Left hindlimb (tissue), 1 donor: ENCODE measurements at places on chromosomes 13 and 19.

DNA sequence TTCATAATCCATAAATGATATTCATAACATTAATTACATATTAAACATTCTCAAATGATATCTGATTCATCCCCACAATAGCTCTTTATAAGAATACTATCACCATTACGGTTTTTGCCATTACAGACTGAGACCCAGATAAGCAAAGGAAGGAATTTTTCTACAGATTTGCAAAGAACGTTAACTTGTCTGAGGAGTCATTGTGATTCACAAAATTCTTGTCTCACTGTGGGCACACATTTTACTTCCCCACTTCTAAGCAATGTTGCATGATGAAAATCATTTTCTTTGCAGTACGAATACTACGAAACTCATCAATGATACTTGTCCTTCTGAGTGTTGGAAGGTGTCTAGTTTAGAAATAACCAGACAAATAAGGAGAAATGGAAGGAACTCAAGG, 70.1 kb downstream of the NALCN start:
- DNase-seq: no peak

DNA sequence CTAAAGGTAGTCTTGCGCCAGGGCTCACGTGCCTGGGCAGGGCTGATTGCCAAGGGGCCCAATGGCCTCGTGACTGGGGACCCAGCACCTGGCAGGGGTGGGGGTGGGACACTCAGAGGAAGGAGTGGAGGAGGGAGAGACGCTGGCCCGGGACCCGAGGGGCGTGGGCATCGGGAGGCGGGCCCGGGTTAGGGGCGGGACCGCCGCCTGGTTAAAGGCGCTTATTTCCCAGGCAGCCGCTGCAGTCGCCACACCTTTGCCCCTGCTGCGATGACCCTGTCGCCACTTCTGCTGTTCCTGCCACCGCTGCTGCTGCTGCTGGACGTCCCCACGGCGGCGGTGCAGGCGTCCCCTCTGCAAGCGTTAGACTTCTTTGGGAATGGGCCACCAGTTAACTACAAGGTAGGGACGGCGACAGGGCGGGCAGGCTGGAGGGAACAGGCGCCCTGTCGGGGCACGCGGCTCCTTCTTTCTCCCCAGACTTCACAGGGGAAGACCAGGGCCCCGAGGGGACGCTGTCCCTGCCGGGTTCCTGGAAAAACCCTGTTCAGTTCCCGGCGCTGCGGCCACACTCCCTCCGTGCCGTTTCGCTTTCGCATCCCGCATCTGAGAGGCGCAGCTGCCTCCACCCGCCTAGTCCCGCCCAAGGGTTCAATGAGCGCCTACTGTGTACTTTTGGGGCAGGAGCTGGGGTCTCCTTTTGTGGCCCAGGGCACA, at the start of gene IFI30:
Gene IFI30, plus strand, starts transcription at position 242 of the 717 bp plus-strand sequence. Its CDS starts 29 bp downstream, at position 271.
- DNase-seq: no peak

DNA sequence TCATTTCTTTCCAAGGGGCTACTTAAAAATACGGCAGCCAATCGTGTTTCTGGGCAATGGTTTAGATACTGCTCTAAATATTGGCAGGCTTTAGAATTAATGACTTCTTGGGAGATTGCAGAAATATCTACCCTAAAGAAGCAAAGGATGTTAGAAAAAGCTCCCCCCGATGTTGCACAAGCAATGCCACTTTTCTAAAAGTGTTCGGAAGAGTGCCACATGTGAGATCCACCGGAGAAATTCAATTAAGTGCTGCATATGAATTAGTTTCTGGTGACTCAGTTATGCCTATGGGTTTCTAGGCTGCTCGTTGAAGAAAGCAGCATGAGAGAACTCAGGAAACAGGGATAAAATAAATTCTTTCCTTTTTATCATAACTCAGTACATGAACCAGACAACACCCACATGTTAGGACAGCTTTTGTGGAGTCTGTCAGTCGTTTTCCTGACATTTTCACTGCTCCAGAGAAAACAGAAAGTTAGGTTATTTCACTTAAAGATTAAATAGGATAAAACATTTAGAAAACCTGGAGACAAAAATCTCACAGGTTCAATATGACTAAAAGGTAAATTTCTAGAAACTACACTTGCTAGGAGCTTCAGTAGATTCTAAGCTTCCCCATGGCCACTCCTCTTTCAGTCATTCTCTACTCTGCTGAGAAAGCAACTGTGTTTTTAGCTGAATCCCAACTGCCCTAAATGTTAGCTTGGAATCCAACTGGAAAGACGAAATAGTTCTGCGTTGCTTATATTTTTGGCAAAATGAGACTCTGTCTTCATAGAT, 244.7 kb downstream of the DCLK1 start:
- DNase-seq: no peak

GRCh38 chr19:27652281-27652680, 1560.7 kb downstream of the UQCRFS1 start:
- DNase-seq: no peak

DNA sequence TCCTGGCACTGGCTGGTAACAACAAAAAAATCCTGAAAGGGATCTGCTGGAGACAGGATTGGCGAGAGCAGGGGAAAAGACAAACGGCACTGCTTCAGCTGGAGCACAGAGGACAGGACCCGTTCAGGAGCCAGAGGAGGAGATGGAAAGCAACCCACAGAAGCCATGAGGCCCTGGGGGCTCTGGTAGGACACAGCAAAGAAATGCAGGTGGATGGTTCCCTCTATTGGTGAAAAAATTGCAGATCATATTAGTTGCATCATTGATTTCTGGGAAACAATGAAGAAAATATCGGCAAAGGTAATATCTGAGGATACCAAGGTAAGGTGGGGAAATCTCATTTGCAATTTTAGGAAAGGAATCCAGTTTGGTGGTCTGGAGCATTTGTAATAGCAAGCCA, 25.7 kb upstream of the TPP2 start:
- no peak for DNase-seq

DNA sequence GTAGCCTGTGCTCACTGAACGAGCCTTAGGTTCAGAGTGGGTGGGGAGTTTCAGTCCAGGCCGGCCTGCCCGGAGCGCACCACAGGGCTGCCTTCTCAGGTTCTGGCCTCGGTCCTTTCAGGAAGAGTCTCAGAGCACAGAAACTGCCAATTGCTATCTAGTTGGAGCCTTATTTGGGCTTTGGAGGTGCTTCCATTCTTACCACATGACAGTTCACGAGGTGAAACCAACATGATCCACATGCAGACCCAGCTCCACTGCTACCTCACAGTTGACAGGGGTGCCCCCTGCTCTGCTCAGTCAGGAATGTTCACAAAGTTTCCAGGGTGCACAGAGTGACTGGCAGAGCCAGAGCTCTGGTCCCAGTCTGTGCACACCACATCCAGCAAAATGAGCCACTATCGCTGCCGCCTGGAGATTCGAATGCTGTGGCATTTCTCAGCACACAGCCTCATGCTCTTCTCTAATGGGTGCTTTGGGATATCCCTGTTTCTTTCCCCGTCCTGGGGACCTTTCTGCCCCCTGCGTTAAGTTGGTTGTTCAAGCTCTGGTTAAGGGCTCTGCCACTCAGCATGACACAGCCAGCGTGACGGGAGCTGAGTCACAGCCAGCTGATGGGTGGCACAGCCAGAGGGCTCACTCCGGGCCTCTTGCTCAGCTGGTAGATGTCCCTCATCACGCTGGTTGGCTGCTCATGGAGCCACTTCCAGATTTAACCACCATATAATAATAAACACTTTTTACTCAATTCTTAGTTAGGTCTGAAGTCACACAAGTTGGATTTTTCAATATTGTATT, 7.5 kb upstream of the SACS start:
- DNase-seq: no peak

GRCh38 chr19:31448221-31448657, 99.0 kb upstream of the TSHZ3 start:
- peak; percentile 84 for DNase-seq

GRCh38 chr13:113856716-113857065, 7.2 kb downstream of the GAS6 start:
- DNase-seq: peak; percentile 35

DNA sequence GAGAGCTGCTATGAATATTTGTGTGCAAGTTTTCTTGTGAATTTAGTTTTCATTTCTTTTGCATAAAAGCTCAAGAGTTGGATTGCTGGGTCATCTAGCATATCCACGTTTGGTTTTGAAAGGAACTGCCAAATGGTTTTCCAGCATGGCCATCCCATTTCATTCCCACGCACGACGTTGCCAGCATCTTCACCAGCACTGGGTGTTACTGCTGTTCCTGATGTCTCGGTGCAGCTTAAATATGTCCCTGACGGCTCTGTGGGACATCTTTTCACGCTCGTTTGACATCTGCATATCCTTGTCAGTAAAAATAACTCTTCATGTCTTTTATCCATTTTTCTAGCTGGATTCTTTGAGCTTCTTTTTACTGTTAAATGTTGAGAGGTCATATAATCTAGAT, 123.7 kb downstream of the ATP11A start:
- no peak for DNase-seq

DNA sequence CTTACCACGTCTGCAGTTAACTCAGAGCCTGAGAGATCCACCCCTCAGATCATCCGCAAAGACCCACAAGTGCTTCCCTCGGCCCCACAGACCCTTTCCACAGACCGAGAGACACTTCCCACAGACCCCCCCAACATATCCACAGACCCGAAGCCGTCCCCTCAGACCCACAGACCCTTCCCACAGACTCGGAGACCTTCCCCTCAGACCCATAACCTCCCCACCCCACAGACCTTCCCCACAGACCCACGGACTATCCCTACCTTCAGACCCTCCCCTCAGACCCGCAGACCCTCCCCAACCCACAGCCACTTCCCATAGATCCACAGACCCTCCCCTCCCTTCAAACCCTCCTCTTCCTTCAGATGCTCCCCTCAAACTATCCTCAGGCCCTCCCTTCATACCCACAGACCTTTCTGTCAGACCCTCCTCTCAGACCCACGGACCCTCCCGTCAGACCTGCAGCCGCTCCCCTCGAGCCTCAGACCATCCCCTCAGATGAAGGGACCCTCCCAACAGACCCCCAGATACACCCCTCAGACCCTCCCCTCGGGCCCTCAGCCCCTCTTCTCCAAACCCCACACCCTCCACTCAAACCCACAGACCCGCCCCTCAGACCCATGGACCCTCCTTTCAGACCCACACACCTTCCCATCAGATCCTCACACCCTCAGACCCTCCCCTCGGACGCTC, 20.1 kb upstream of the TFDP1 start:
- DNase-seq: no peak

GRCh38 chr13:37403776-37404527, 194.6 kb downstream of the POSTN start:
- no peak for DNase-seq

GRCh38 chr19:13283871-13284270, 133.7 kb downstream of the IER2 start:
- no peak for DNase-seq

- DNase-seq: no peak
Measured at GRCh38 chr19:44278181-44278690, 18.6 kb downstream of the ZNF233 start.

DNA sequence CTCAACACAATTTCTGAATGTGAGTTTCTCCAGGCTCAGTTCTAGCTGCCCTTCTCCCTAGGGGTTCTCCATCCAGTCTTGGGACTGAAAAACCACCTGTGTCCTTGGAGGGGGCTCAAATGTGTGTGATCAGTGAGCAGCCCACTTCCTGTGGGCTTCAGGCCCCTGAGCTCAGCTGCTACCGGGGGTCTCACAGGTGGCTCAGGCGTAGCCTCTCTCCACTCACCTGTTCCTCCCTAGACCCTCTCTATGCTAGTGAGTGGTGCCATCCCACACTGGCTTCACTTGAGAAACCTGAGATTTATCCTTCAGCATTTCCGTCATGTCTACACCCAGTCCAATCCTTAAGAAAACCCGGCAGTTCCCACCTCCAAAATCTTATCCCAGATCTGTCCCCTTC, 39.8 kb upstream of the GPI start:
- DNase-seq: no peak

- no peak for DNase-seq
Measured at GRCh38 chr19:22610121-22610520, 24.0 kb upstream of the ZNF492 start.

DNA sequence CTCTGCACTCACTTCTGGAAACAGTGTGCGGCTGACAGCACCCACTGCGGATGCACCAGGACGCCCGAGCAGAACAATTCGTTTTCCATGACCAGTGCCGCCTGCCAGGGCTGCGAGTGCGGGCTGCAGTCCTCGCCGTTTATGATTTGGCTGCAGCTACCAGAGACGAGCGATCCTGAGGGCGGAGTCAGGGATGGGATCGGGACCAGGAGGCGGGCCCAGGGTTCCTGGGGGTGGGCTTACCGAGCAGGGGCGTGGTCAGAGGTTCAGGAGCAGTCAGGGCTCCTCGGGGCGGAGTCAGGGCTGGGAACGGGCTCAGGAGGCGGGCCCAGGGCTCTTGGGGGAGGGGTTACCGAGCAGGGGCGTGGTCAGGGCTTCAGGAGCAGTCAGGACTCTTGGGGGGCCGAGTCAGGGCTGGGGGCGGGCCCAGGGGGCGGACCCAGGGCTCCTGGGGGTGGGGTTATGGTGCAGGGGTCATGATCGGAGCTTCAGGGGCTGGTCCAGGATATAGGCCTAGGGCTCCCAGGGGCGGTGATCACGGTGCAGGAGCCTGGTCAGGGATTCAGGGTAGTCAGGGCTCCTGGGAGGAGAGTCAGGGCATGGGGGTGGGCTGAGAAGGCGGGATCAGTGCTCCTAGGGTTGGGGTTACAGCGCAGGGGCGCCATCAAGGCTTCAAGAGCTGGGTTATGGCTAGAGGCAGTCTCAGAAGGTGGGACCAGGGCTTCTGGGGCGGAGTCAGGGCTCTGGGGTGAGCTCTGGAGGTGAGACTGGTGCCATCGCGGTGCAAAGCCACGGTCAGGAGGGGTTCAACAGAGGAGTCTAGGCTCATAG, 1.7 kb downstream of the KLK4 start:
- DNase-seq: peak; percentile 56

DNA sequence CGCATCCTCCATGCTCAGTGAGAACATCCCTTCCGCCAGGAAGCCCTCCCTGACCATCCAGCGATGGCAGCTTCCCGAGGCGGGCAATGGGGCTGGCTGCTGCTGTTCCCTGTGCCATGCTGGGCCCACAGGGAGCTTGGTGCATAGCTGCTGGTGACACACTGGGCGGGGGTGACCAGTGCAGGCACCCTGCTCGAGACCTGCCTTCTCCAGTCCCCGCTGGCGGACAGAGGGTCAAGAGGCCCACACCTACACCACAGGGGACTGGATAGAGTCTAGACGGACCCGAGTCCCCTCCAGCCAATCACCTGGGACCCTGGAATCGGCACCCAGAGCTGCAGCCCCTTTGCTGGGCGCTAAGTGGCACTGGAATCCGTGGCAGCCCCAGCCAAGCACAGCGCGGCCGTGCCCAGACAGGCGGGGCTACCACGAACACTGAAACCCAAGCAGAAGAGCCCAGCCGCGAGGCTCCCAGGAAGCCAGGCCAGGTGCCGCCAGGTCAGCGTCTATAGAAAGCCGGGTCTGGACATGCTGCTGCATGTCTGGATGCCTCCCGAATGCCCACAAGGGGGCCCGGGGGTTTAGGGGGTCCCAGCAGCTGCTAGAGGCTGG, 9.0 kb upstream of the TBXA2R start:
- no peak for DNase-seq
